SHP77 treated with DMSO at 0.1 percent for 48 hours (cell line): ENCODE measurements at places on chromosomes 6 and 20.

GRCh38 chr6:167148021-167148420 lies 9.8 kb downstream of the GPR31 start:
- DNase-seq, result no peak

DNA sequence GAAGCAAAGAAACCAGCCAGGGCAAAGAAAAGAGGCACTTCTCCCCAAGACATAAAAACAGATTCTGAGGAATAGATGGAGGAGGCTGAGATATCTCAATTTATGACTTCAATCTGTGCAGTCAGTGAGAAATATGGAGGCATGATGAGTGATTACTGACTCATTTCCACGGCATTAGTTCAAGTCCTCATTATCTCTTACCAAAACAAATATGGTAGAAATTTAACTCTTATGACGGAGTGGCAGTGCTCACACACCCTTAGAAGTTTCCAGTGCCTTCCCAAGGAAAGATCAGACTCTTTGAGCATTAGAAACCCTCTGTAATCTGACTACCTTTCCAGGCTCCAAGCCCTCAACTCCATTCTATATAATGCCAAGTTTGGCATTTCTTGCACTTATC lies 364.1 kb downstream of the ARHGAP18 start:
- DNase-seq, result no peak

- peak; percentile 15 for DNase-seq
Observed at GRCh38 chr6:43263314-43264178, 20.3 kb downstream of the TTBK1 start.

DNA sequence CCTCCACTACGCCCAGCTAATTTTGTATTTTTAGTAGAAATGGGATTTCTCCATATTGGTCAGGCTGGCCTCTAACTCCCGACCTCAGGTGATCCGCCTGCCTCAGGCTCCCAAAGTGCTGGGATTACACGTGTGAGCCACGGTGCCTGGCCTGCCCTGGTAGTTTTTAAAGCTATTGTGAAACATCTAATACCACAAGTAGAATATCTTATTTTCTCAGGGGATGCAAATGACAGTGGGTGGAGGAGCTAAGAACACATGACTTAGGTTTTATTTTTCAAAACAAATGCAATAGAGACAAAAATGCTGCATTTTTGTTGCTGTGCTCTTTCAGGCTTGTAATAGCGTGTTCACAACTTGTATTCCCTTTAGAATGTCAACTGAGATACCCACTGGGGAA lies 264.9 kb upstream of the PLCB4 start:
- DNase-seq, result no peak

DNA sequence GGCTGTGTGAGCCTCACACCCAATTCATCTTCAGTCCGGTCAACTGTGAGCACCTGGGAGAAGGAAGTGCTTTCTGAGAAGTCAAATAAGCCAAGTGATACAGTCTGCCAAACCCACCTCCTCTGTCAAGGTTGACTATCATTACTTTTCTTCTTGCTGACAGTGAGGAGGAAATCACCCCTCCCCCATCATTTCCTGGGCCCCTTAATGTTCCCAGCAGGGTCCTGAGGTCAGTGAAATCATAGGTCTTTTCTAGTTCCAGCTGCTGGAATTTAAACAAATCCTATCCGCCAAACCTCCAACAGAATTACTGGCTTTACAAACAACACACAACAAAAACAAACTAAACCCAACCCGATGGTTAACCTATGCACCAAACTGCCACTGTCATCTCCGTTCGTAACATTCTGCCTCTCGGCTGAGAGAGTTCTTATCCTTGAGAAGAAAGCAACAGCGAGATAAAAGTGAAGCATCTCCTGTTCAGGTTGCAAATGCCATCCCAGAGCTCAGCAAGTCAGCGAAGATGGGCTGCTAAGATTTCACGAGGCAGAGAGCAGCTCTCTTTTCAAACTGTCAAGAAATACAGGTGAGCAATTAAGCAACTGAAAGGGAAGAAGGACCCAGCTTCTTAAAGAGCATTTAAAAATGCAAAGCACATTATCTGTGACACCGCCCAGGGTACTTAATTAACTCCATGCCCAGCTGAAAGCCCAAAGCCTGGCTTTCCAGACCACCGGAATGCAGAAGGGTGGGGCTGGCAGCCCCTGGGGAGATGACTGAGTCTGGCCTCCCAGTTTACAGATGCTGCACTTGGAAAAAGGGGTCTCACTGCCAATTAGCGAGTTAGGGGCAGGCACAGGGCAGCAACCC lies 24.7 kb downstream of the GFOD1 start:
- no peak for DNase-seq

DNA sequence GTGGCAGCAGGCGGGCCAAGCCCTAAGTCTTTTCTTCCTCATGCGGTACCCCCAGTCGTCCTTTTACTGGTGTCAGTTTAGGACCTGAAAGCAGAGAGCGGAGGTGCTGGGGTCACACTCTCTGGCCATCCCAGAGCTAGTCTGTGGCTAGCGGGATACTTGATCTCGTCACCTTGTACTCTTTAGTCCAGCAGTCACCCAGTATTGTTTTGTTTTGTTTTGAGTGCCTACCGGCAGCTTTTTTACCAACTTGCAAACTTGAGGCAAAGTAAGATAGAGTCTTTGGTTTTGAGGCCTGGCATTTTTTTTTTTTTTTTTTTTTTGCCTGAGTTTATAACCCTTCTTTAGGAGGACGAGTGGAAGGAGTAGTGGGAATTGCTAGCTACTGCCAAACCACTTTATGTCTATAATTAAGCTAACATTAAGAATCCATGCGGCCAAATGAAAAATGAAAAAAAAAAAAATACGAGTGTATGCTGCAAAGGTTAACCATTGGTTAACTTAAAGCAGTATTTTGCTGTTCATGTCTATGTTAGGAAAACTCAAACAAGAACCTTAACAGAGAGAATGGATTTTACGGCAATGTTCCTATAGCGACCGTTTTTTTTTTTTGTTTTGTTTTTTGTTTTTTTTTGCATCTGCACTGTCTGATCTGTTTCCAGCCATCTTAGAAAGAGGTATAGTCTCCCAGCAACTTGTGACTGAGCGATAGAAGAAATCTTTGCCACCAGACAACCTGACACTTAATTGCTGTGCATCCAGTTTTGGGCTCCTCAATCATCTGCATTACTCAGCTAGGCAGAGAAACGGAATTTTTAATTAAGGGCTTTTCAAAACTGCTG lies 56.9 kb downstream of the FAM217A start:
- no peak for DNase-seq

GRCh38 chr20:400454-401275 lies 7.4 kb upstream of the RBCK1 start:
- peak; percentile 73 for DNase-seq

DNA sequence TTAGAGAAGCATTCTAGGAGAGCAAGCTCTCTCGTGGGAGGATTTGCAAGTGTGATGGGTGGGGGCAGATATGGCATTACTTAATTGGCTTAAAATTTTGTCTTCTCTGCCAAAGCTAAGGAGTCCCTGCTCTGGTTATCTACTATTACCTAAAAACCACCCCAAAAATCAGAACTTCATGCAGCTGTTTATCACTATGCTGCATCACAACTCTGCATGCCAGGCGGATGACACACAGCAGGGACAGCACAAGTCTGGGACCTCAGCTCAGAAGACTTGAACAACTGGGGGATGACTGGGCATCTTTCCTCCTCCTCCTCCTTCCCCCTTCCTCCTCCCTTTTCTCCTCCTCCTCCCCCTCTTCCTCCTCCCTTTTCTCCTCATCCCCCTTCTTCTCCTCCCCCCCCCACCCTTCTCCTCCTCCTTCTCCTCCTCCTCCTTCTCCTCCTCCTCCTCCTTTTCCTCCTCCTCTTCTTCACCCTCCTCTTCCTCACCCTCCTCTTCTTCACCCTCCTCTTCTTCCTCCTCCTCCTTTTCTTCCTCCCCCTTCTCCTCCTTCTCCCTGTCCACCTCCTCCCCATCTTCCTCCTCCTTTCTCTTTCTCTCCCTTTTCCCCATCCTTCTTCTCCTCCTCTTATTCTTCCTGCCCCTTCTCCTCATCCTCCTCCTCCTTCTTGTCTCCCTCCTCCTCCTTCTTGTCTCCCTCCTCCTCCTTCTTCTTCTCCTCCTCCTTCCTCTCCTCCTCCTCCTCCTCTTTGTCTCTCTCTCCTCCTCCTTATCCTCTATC lies 218.6 kb upstream of the PMEPA1 start:
- DNase-seq, result no peak

DNA sequence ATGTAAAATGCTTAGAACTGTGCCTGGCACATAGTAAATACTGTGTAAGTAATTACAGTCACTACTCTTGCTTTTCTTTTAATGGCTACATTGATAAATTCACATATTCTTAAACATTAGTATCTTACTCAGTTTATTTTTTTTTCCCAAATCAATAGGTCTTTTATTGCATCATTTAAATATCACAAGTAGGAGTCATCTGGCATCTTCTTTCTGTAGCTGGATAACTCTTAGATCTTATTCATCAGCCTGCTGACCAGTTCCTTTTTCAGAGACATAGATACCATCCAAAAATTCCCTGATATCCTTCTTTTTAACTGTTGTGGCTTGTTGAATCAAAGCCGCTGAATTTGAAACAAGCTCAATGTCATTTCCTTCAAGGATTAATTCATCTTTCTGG lies 20.0 kb upstream of the PHF3 start:
- no peak for DNase-seq

DNA sequence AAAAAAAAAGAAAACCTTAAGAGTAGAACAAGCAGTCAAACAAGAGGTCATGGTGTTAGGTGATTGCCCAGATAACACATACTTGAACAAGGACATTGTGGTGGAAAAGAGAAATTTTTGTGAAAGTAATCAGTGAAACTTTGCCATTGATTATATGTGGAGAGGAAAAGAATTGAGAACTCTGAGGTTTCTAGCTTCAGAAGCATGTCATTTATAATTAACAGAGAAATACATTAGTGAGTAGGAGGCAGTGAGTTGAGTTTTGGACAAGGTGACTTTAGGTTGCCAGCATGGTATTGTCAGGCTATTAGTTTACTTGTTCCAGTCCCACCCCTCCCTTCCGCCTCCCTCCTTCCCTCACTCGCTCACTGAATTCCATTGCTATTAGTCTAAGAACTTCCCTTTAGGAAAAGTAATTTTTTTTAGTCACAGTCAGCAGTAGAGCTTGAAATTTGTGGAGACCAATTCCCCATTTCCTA lies 17.2 kb downstream of the TAB2 start:
- no peak for DNase-seq

DNA sequence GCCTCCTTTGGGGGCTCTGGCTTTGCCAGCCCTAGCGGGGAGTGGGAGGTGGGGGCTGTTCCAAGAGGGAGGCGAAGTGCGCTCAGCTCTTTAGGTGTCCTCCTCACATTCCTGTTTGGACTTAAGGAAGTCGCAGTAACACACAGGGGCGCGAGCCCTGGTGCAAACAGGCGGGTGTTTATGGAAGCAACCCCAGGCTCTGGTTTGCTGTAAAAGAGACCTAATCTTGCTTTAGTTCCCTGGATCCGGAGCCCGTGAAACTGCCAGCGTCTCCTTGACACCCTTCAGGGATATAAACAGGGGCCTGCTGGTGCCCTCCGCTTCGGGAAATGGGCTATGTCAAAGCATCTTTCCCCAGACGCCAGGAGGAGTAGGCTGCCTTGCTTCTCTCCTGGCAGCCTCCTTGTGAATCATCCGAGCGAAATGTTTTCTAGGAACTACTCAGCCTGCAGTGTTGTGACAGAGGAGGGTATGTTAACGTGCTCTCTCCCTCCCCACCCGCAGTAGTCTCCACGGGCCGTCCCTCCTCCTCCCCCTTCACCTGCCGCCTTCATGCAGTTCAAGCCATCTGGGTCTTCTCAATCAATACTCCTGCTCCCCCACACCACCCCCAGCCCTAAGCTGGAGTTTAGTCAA lies 168.0 kb upstream of the LRFN2 start:
- DNase-seq, result no peak

GRCh38 chr20:49747707-49748524 lies 34.2 kb upstream of the B4GALT5 start:
- DNase-seq, result no peak

- DNase-seq, result no peak
Observed at GRCh38 chr6:72672906-72673305, 51.0 kb downstream of the KCNQ5 start.

DNA sequence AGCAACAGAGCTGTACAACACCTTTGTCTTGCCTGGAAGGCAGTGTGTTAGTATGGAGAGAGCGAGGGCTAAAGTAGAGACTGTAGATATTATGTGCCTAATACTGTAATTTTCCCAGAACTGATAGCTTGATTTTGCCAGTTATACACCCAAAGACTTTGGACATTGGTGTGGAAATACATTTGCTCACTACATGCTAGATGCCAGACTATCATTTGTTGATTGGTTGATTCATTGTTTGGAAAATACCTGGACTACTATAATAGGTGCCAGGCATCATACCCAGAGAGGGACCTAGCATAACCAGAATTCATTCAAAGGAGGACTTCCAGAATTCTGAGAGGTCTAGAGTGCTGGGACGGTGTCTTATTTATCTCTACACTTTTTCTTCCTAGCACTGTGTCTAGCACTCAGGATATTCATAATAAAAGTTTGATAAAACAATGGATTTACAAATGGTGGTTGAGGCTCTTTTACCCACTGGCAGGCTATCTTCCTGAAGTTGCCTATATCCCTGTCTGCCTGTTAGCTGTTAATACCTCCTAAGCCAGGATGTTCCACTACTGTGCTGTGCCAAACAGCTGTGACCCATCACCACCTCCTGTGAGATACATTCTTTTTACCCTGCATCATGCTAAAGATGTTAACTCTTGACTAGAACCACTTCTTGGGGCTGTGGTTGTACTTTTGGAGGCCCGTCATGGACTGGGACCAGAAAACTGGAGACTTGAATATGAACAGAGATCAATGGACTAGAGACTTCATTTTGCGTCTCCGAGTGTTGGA lies 72.2 kb upstream of the FUCA2 start:
- DNase-seq, result no peak

DNA sequence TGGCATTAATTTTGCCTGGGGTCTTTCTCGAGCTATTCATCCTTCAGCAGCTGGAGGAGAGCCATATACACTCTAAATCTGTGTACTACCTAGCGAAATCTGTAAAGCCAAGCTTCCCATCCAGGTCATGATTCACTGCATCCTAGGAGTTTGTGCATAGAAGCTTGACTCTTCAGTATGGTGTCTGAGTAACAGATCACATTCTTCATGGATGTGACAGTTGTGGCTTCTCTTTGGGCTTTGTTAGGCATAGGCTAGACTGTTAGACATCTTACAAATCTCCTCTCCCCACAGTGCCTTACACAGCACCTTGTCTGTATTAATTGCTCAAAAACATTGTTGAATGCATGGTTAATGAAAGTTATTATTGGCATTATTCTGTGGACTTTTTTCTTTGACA lies 177.0 kb downstream of the EYA4 start:
- DNase-seq, result no peak
